ENCODE measurements at places on chromosomes 1 and 21.
A peak's percentile ranks its signal among the peaks of the same experiment; 100 is the strongest.

DNA sequence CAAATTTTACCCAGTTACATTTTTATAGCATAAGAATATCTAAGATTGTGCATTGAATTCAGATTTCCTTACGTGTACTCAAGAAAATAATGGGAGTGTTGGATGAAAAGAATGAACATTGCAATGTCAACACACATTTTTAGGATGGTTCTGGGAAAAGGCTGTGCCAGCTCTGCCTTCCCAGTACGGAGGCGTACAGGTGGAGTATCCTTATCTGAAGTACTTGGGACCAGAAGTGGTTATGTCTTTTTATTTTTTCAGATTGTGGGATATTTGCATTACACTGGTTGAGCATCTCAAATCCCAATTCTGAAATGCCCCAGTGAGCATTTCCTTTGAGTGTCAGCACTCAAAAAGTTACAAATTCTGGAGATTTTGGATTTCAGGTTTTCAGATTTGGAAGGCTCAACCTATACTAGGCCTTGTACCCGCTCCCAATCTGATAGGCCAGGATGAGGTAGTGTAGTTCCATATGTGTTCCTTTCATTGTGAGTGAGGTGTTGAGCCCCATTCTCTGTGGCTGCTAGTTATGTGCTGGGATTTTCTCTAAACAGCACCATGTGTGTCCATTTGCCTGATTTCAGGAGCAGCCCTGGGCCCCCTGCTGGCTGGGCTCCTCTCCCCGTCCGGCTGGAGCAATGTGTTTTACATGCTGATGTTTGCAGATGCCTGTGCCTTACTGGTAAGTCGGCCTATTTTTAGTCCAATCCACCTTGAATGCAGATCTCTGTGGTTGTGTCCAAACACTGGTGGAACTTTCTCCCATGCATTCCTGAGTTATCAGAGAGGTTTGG lies 60.8 kb downstream of the SLC37A1 start:
- DNase-seq: no peak

- DNase-seq: no peak
Measured at GRCh38 chr1:13570924-13571323, 12.7 kb upstream of the PDPN start.

DNA sequence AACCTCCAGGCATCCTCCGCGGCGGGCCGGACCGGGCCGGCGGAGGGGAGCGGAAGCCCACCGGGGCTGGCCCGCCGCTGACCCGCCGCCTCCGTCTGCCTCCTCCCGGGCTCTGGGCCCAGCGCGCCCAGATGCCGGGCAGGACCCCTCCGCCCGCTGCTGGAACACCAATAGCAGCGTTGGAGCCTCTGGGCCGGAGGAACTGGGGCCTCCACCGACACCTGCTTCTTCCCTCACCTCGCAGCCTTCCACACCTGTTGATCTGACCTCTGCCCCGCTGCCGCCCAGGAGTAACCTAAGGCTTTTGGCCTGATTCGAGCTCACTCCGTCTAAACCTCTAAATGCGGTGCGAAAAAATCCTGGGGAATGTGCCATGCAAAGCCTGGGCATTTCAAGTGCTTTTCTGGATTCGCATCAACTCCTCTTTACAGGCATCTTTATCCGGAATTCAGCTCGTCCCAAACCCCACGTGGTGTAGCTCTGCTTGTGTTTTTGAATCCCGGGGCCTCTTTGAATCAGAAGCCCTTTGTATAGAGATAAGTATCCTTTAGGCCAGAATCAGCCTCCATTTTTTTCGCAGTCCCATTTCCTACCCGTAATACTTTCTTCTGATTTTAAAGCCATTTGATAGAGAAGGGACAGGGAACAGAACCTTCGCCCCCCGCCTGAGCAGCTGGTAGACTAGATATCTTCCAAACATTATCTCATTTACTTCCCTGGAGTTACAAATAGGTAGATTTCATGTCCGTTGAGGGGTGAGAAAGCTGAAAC lies 680 bp upstream of the CNN3 start:
- DNase-seq: no peak

GRCh38 chr1:36408479-36408878 lies 10.8 kb upstream of the LSM10 start:
- DNase-seq: no peak

GRCh38 chr1:17196496-17197185 lies 8.3 kb upstream of the PADI1 start:
- DNase-seq: no peak

- DNase-seq: no peak
Measured at GRCh38 chr1:98286656-98287055, 365.8 kb upstream of the DPYD start.

- no peak for DNase-seq
Measured at GRCh38 chr1:106995970-106996369, 60.5 kb upstream of the PRMT6 start.

DNA sequence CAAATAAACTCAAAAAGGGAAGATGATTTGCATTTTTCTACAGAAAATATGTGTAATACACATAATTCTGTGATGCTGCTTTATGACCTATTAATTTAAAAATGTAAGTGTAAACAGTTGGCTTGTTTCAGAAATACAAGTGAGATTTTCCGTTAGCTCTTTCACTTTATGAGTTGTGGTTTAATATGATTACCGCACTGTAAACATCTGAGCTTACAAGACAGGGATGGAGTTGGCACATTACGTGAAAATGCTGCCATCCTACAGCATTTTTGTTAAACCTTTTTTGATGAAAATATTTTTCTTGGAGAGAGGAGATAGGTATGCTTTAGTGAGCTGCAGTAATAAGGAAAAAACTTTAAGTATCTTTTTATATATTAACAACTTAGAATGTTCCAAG lies 426.8 kb upstream of the ADAMTS5 start:
- no peak for DNase-seq

- DNase-seq: peak; percentile 75
Measured at GRCh38 chr1:248838357-248839167, 538 bp downstream of the ZNF672 start.

GRCh38 chr1:223473601-223474344 lies 80.6 kb downstream of the CCDC185 start:
- no peak for DNase-seq
